ENCODE measurements at places on chromosomes 7 and 10. TPM values are rescaled to one million over a fixed set of nuclear protein-coding genes. Genes with fewer than 3 reads are reported as not detected.

- no peaks in the 10 kb centered on the region for H3K36me3 ChIP-seq
Measured at GRCh38 chr7:89334797-89335196, 539.3 kb upstream of the TEX47 start.

DNA sequence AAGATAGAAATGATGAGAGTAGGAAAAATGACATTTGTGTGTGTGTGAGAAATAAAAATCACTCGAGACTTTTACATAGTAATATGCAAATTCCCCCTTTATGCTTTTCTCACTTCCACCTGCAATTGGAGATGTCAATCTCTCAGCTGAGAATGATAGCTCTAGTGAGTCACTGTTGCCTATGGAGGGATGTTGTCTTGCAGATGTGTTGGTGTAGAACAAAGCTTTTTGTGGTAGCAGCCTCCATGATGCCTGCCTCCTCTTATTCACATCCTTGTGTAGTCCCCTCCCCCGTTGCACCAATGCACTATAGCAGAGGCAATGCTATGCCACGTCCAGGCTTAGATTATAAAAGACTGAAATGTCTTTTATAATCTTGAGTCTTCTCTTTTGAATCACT lies 33.8 kb downstream of the SPAG6 start:
- no peaks in the 10 kb centered on the region for H3K36me3 ChIP-seq
- DNase-seq: no peak
- H3K4me3 ChIP-seq: no peak overlapping the region
- no peaks in the 10 kb centered on the region for H3K4me1 ChIP-seq
- H3K27ac ChIP-seq: no peak overlapping the region
- H3K27me3 ChIP-seq: no peaks in the 10 kb centered on the region

- DNase-seq: no peak
- no peak overlapping the region for H3K4me3 ChIP-seq
- no peaks in the 10 kb centered on the region for H3K27me3 ChIP-seq
- no peaks in the 10 kb centered on the region for H3K36me3 ChIP-seq
- no peak overlapping the region for H3K27ac ChIP-seq
Measured at GRCh38 chr7:92489634-92490033, 11.9 kb upstream of the ERVW-1 start.

GRCh38 chr10:124153023-124153826 lies 59.8 kb upstream of the CHST15 start:
- no peaks in the 10 kb centered on the region for H3K27me3 ChIP-seq
- no peak overlapping the region for H3K27ac ChIP-seq
- no peak overlapping the region for H3K4me3 ChIP-seq
- no peak for DNase-seq

- H3K36me3 ChIP-seq: no peaks in the 10 kb centered on the region
- no peaks in the 10 kb centered on the region for H3K27me3 ChIP-seq
- DNase-seq: no peak
- H3K4me3 ChIP-seq: no peak overlapping the region
Measured at GRCh38 chr10:20090831-20091230, 274.6 kb downstream of the PLXDC2 start.

DNA sequence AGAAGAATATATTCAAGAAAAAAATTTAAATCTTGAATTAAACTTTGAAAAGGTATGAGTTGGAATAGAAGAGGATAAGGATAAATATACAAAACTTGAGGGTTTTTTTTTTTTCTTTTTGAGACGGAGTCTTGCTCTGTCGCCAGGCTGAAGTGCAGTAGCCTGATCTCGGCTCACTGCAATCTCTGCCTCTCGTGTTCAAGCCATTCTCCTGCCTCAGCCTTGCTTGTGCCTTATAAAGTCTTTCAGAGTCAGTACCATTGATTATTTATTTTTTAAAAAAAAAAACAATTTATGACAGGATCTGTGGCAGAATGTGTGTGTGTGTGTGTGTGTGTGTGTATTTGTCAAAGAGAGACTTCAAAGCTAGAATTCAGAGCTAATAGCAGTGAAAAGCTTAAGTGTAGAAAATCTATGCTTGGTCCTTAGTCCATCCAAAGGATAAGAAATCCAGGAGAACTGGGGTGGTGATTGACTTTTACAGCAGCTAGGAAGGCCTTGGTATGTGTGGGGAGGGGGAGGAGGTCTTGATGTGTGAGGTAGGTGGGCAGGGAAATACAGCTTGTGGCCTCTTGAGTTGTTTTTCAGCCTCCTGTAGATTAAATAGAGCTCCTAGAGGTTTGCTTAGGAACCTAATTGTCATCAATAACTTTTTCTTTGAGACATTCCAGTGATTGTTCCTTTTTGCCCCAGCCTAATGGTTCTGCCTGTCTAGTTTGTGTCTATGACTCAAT lies 2.4 kb downstream of the HECTD2 start:
- no peak overlapping the region for H3K4me3 ChIP-seq
- DNase-seq: no peak
- no peaks in the 10 kb centered on the region for H3K27me3 ChIP-seq

DNA sequence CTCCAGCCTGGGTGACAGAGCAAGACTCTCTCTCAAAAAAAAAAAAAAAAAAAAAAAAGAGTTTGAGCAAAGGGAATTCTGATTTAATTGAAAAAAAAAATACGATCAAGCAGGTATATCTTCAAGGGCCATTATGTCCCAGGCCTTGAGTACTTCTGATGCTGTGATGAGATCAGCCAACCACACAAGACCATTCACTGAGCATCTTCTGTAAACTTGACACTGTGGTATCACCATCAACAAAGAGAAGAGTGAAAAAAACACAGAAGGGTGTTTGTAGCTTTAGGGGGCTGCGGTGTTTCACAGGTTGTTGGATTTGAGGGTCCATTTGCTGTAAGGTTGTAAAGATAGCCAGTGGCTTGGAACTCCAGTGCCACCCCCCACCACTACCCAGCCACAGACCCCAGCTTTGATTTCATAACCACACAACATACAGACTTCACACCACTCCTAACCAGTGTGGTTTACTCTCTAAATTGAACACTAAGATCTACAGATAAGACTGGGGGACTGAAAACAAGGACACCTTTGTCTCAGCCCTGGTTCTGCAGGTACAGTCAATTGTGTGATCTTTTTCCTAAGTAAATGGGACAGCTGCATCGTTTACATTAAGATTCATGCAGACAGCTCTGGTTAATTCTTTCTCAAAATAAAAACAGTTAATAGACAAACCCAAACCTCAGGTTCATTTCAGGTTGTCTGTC lies 66.4 kb downstream of the CDC123 start:
- no peak overlapping the region for H3K27ac ChIP-seq
- H3K36me3 ChIP-seq: no peaks in the 10 kb centered on the region
- no peaks in the 10 kb centered on the region for H3K27me3 ChIP-seq
- no peak overlapping the region for H3K4me3 ChIP-seq
- peaks cover 13% of the 10 kb centered on the region for H3K4me1 ChIP-seq
- no peak for DNase-seq

- no peak overlapping the region for H3K4me3 ChIP-seq
- no peaks in the 10 kb centered on the region for H3K27me3 ChIP-seq
- DNase-seq: no peak
Measured at GRCh38 chr10:90018819-90019218, 317.4 kb downstream of the KIF20B start.

DNA sequence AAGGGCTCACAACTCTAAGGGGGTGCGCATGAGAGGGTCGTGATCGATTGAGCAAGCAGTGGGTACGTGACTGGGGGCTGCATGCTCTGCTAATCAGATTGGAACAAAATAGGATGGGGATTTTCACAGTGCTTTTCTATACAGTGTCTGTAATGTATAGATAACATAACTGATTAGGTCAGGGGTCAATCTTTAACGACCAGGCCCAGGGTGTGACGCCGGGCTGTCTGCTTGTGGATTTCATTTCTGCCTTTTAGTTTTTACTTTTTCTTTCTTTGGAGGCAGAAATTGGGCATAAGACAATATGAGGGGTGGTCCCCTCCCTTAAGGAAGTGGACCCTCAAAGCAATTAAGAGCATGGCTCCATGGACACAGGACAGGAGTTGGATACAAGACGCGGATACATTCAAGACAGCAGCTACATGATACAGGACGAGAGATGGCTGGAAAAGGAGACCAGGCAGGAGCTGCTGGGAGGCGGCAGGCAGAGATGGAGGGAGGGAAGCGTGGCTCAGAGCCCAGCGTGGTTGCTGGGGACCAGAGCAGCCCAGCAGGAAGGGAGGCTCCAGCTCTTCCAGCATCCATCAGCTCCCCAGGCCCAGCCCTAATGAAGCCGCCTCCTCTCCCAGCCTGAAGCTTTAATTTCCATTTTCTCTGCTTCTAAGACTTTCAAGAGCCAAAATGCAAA lies 31.6 kb downstream of the GSDME start:
- H3K27me3 ChIP-seq: no peaks in the 10 kb centered on the region
- no peak overlapping the region for H3K27ac ChIP-seq
- H3K4me3 ChIP-seq: no peak overlapping the region
- H3K36me3 ChIP-seq: peaks cover 2% of the 10 kb centered on the region

GRCh38 chr10:26857991-26858706 lies 2.6 kb downstream of the ABI1 start:
- peak overlapping the region; percentile 99 for H3K27ac ChIP-seq
- H3K4me3 ChIP-seq: no peak overlapping the region
- no peaks in the 10 kb centered on the region for H3K36me3 ChIP-seq
- peak; percentile 24 for DNase-seq

GRCh38 chr10:124149189-124150042 lies 56.0 kb upstream of the CHST15 start:
- H3K27me3 ChIP-seq: no peaks in the 10 kb centered on the region
- H3K36me3 ChIP-seq: no peaks in the 10 kb centered on the region
- H3K4me1 ChIP-seq: no peaks in the 10 kb centered on the region
- DNase-seq: no peak
- H3K27ac ChIP-seq: no peak overlapping the region
- H3K4me3 ChIP-seq: no peak overlapping the region

- H3K27ac ChIP-seq: no peak overlapping the region
- H3K36me3 ChIP-seq: no peaks in the 10 kb centered on the region
- no peaks in the 10 kb centered on the region for H3K4me1 ChIP-seq
Measured at GRCh38 chr7:36278069-36278619, 111.5 kb upstream of the ANLN start.

DNA sequence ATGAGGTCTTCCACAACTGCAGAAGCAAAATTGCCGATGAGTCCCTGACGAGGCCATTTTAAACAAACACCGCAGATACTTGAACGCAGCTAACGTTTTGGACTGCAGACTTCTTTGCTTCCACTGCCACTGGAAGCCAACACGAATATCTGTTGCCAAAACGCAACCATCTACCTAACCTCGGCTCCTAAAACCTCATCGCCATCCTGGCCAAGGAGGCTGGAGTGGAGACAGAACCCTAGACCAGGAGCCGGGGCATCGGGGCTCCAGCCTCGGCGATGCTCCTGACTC lies 493 bp downstream of the WDR91 start:
- H3K4me1 ChIP-seq: peaks cover 4% of the 10 kb centered on the region
- peak overlapping the region; percentile 96 for H3K27ac ChIP-seq
- H3K4me3 ChIP-seq: peak overlapping the region; percentile 86
- H3K27me3 ChIP-seq: no peaks in the 10 kb centered on the region

DNA sequence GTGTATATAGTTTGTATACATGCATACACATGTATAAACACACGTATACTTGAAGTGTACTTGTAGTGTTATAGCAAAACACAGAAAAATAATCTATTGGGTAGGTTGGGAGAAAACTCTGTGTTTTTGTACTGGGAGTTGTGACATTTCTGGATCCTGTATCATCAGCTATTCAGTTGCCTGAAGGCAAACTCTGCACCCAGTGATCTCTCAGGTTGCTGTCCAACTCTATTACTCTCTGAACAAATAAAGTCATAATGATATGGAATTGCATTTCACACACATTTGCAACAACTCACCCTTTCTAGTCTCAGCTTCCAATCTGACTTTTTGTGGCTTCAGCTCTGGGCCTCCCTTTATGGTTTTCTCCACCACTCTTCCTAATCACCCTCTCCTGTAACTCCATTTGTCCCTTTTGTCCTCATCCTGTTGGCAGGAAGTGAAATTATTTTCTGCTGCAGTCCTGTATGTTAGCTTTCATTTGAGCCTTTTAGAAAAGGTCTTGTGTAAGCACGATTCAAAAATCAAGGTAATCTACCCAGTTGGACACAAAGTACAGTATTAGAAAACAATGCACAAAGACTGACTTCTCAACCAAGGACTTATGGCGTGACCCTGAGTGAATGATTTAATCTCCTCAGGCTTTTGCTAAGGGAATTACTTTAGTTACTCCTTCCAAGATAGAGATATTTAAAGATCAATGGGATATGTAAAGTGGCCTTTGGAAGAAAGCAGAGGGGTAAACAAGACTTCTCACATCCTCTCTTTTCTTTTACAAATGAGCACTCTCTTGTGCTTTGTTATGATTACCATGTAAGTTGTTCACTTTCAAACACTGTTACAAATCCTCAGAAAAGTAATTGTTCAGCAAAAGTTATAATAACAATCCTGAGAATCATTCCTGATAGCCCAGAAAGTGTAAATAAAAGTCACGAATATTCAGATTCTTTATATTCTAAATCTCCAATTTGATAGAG lies 249.1 kb downstream of the KCND2 start:
- no peaks in the 10 kb centered on the region for H3K36me3 ChIP-seq
- no peak overlapping the region for H3K4me3 ChIP-seq

- no peaks in the 10 kb centered on the region for H3K4me1 ChIP-seq
- H3K36me3 ChIP-seq: no peaks in the 10 kb centered on the region
- no peak overlapping the region for H3K27ac ChIP-seq
- no peaks in the 10 kb centered on the region for H3K27me3 ChIP-seq
Measured at GRCh38 chr10:99345350-99345749, 16.2 kb downstream of the CNNM1 start.

GRCh38 chr7:121744877-121745276 lies 128.1 kb upstream of the PTPRZ1 start:
- H3K27me3 ChIP-seq: no peaks in the 10 kb centered on the region
- no peak overlapping the region for H3K27ac ChIP-seq
- H3K36me3 ChIP-seq: no peaks in the 10 kb centered on the region
- no peak overlapping the region for H3K4me3 ChIP-seq
- DNase-seq: no peak

DNA sequence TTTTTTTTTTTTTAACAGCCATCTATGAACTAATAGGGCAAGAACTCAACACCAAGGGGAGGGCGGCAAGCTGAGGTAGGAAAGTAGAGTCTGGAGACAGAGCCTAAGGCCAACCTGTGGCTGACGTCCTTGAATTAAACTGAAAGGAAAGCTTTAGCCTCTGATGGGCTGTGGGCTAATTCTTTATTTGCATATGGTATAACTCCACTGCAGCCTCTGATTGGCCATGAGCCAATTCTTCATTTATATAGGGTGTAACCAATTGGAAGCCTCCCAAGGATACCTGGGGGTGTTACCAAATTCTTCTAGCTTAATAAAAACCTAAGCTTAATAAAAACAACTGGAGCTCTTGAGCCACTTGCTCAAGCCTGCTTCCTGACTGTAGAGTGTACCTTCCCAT lies 10.3 kb downstream of the TYW1 start:
- no peak overlapping the region for H3K4me3 ChIP-seq
- no peaks in the 10 kb centered on the region for H3K36me3 ChIP-seq
- no peaks in the 10 kb centered on the region for H3K4me1 ChIP-seq
- no peak overlapping the region for H3K27ac ChIP-seq
- no peak for DNase-seq

- no peaks in the 10 kb centered on the region for H3K27me3 ChIP-seq
- DNase-seq: no peak
- H3K4me1 ChIP-seq: no peaks in the 10 kb centered on the region
- no peaks in the 10 kb centered on the region for H3K36me3 ChIP-seq
Measured at GRCh38 chr7:30556840-30557239, 37.8 kb upstream of the GARS1 start.

Gene ZNF777
- 20.8 TPM for total RNA-seq

Gene ASIC3
- total RNA-seq: 1.1 TPM

Gene ADCYAP1R1
- not detected for total RNA-seq

Gene MRPS24
- 143 TPM for total RNA-seq

Gene CCT6A
- total RNA-seq: 242 TPM

Gene TRPV5
- not detected for total RNA-seq

Gene PLPP4
- 0.61 TPM for total RNA-seq
